Cardiac fibroblast (primary cell): ENCODE measurements at places on chromosomes 6 and 20.

DNA sequence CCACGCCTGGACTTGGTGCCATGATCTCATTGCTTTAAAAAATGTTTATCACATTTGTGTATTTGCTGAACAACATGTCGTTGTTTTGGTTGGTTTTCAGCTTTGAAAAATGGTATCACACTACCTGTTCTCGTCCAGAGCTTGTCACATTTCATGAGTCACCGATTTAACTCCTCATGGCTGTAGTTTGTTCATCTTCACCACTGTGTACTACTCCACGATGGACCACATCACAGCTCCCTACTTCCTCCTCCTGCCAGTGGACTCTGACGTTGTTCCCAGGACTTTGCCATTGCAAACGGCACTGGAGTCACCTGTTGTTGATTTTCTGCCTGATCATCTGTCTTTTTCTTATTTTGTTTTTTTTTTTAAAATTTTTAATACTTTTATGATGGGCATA is 157.7 kb downstream of the ERMARD start:
- no peak for DNase-seq

GRCh38 chr20:36579996-36580545 is 6.7 kb downstream of the TGIF2 start:
- DNase-seq, result peak; percentile 24

DNA sequence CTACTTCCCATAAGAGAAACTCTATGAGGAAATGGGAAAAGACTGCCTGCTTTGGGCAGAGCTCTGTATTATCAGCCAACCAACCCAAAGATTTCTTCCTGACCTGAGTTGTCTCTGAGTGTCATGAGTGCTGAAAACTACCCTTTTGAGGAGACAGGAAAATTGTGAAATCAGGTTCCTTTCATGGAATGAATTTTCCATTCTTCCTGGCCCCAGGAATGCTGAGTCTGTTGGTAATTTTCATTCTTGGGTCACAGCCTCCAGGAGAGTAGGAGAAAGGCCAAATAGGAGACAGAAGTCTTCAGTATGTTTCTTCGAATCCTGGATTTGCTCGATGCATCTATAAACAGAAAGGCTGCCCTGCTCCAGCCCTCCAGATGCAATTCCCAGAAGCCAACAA is 53.6 kb downstream of the SCML4 start:
- peak; percentile 4 for DNase-seq

- no peak for DNase-seq
Observed at GRCh38 chr20:2038161-2038560, 44.3 kb upstream of the PDYN start.

DNA sequence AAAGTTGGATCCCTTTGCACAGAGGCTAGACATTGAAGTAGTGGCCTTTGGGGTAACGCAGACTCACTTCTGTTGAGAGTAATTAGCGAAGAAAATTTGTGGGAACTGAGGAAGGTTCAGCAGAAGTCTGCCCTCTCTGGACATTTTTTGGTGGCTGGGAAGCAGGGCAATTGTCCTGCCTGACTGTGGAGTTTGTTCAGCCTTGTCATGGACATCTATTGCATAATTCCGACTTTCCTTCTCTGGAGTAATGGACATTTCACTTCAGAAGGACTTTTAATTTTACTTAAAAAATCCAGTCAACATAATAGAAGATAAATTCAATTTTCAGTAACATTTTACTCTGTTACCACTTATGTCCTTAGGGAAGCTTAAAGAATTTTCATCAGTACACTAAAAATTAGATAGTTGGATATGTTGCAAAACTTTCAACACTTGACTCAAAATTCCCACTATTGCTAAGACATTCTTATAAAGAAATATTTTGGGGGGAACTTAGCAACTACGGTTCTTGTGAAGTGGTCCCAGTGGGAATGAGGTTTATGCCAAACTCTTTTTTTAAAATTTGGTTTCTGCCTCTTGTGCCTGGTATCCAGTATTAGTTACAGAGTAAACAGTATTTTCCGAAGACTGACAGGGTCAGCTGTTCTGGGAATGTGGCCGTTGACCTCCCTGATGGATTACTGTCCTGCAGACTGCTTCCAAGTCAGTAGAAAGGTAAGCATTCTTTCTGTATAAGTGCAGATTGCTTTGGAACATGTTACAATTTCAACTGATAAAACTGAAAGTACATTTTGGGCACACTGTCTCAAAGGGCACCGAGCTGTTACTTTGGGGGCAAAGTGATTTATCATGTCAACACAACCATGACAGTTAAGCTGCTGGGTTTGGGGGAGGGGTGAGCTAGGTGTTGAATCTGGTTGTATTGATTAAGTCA is 100.6 kb upstream of the MLIP start:
- peak; percentile 13 for DNase-seq

DNA sequence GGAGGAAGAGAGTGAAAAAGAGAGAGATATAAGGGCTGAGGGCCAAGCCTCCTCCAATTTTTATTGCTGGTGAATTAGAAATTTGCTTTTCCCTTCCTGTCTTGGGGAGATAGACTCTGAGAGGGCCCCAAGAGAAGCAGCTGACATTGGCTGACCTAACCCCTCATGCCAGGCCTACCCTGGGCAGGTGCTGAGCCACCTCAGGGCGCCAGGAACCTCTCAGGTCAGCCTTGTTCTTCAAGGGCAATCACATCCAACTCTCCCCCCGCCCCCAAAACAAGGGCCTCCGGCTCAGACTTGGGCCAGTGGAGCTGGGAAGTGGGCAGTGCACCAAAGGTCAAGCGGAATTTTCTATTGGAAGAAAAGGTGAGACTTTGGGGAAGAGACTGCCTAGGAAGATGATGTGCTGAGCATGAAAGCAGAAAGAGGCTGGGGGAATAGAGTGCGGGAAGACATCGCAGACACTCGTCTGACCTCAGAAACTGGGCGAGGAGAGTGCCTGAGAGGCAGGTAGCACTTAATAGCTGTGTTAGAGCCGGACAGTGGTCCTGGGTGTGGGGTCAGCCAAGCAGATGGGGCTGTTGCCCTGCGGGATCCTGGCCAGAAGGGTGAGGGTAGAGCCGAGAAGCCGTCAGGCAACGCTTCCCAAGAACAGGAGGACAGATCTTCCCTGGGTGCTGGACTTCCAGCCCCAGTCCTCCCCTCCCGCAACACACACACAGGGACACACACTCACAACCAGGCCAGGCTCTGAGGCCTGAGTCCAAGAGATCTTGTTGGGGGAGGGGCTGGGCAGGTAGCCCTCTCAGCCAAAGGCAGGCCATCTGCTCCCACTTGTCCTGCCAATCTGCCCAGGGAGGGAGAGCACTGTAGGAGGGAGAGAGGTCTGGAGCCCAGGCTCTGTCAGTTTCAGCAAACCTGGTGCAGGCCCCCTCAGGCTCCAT is 3.7 kb upstream of the FASTKD5 start:
- no peak for DNase-seq

DNA sequence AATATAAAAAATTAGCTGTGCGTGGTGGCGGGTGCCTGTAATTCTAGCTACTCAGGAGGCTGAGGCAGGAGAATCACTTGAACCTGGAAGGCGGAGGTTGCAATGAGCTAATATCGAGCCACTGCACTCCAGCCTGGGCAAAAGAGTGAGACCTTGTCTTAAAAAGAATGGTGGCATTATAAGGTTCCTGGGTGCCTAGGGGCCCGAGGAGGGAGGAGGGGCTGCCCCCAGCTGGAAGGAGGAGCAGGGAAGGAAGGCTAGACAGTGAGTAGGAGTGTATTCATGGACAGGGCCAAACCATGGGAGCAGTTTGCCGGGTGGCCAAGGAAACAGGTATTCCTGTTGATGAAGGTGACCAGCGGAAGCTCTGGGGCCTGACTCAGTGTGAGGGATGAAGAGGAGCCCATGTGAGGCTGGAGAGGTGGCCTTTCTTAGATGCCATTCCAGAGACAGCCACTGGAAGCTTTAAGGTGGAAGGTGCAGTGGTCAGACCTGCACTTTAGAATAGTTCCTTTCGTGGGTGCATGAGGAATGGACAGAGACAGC is 24.2 kb downstream of the MANBAL start:
- no peak for DNase-seq

- no peak for DNase-seq
Observed at GRCh38 chr6:1705630-1706029, 95.9 kb downstream of the FOXC1 start.

DNA sequence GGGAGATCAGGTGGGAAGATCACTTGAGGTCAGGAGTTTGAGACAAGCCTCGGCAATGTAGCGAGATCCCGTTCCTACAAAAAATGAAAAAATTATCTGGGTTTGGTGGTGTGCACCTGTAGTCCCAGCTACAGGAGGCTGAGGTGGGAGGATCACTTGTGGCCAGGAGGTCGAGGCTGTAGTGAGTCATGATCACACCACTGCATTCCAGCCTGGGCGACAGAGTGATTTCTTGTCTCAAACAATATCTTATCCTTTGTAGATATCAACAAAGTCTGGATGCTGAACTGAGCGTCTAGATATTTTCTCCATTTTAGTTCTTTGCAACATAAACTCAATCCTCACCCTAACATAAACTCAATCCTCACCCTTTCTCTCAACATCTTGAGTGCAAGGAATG is 197.6 kb downstream of the DTNBP1 start:
- DNase-seq, result no peak

DNA sequence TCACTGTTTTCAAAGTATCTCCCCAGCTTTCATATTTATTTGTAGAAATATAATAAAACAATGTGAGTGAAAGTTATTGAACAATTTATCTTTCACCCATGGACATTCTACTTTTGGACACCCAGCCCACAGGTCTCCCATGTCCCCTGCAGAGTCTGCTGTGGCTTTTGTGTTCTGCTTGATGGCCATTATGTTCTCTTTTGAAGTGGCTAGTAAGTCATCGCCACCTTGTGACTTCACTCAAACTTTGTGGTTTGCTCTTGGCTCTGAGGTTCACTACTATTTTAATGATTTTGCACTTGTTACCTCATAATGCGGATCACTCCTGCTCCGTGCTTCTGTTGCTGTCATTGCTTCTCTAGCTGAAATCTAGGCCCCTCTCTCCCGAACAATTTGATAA is 10.2 kb upstream of the DEFB113 start:
- DNase-seq, result no peak

- no peak for DNase-seq
Observed at GRCh38 chr6:159259441-159260125, 90.4 kb downstream of the FNDC1 start.

- DNase-seq, result no peak
Observed at GRCh38 chr20:49658508-49658907, 55.2 kb downstream of the B4GALT5 start.

GRCh38 chr6:48835421-48835958 is 627.6 kb downstream of the MMUT start:
- peak; percentile 61 for DNase-seq

GRCh38 chr6:113065611-113066010 is 718.5 kb downstream of the RFPL4B start:
- DNase-seq, result peak; percentile 52

- DNase-seq, result no peak
Observed at GRCh38 chr6:41080621-41081020, 7.8 kb downstream of the NFYA start.

GRCh38 chr6:137226697-137227096 is 7.5 kb upstream of the IFNGR1 start:
- no peak for DNase-seq

GRCh38 chr6:17865243-17865642 is 122.2 kb downstream of the KIF13A start:
- DNase-seq, result no peak

GRCh38 chr6:36318690-36319435 is 17.8 kb downstream of the BNIP5 start:
- DNase-seq, result no peak

DNA sequence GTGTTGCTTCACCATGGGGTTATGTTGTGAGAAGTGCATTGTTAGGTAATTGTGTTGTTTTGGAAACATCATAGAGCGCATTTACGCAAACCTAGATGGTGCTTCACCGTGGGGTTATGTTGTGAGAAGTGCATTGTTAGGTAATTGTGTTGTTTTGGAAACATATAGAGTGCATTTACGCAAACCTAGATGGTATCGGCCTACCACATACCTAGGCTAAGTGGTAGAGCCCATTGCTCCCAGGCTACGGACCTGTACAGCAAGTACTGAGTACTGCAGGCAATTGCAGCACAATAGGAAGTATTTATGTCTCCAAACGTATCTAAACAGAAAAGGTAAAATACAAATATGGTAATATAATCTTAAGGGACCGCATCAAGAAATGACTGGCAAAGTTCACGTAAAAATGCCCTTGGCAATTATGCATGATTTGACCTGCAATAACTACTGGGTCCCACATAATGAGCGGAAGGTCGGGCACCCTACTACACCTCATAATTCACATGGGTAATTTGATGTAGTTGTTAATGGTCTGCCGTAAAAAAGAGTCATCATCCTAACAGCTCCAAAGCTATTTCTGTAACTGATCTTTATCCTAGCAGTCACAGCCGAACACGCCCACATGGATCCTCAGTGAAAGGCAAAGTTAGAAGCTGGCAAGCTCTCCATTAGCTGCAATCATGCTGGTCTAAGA is 76.0 kb downstream of the RSPH3 start:
- DNase-seq, result no peak

- no peak for DNase-seq
Observed at GRCh38 chr6:98828211-98828788, 6.1 kb upstream of the POU3F2 start.

GRCh38 chr6:79301290-79301689 is 66.8 kb upstream of the HMGN3 start:
- DNase-seq, result no peak

- no peak for DNase-seq
Observed at GRCh38 chr6:121579478-121579877, 144.0 kb downstream of the GJA1 start.

- no peak for DNase-seq
Observed at GRCh38 chr6:39207416-39208222, 21.7 kb downstream of the KCNK5 start.

- DNase-seq, result no peak
Observed at GRCh38 chr6:146337376-146337775, 206.3 kb upstream of the RAB32 start.

GRCh38 chr6:1226277-1227099 is 85.4 kb upstream of the FOXQ1 start:
- no peak for DNase-seq

DNA sequence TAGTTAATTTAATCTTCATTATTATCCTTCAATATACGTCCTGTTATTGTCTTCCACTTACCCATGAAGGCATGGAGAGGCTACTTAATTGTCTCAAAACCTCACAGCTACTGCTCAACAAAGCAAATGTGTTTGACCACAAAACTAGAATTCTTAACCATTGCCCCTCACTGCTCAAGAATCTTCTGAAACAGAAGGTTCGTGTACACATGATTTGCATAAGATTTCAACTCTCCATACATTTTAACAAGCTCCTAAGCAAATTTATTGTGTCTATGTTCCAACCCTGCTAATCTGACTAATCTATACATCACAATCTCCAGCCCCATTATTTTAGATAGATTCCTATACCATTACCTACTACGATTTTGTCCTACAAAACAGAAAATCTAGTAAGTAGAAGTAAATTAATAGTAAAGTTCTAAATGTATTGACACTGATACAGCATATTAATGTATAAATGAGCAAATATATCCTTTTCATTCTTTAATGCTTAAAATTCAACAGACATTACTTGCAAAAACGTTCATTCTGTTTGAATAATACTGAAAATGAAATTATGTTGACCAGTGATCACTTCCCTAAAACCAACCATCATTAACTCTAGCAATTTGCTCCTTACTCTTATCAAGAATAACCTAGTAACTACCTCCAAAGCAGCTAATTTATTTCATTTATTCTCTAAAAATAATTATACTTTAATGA is 89.7 kb upstream of the RNF217 start:
- DNase-seq, result no peak

GRCh38 chr6:65566117-65566516 is 140.9 kb downstream of the EYS start:
- no peak for DNase-seq
